Right ventricle myocardium superior (tissue), 1 donor: ENCODE measurements at places on chromosomes 6 and 20.

DNA sequence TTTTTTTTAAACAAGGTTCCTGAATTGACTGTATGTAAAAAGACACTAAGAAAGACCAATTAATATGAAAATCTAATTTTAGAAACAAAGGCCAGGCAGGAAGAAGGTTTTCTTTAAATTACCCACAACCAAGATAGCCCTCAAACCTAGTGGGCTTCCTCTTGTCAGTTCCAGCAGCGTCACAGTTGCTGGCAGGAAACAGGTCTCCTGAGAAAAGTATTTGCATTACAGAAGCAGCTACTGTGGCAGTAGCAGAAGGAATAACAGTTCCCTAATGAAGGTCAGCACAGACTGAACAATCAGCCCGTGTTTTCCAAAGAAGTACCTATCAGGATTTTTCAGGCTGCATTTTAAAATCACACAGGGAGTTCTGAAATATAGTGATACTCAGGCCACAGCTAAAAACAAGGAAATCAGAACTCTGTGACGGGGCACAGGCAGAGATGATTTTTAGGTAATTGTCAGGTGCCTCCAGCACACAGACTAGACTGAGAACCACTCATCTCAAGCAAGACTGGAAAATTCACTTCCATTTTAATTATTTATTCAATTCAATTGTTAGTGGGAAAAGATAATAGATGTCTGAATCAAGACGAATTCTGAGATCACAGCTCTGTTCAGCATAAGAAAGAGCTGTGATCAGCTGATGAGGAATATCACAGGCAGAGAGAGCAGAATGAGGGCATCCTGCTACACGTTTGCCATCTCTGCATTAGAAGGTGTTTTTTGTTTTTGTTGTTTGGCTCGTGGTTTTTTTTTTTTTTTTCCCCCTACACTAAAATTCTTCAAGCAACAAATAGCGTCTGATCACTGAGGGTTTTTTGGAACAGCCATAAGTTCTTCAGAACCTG is 230.5 kb upstream of the KHDRBS2 start:
- DNase-seq, result no peak

GRCh38 chr20:14434384-14435136 is 97.1 kb upstream of the FLRT3 start:
- DNase-seq, result no peak

GRCh38 chr20:51097351-51098120 is 74.6 kb upstream of the KCNG1 start:
- no peak for DNase-seq

DNA sequence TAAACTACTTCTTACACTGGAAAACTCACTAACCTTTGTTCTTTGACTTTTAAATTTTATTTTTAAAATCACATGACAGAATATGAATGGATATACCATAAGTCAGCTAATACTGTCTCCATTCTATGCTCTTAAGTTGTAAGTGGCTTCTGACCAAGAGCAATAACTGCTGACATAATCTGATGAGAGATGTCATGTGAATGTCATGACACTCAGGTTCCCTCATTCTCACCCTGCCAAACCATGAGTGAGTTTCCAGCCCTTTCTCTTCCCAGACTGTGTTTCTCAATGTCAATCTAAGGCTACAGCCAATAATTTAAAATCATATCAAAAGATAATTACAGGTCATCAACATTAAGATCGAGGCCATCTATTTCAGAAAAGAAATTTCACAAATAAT is 39.7 kb downstream of the KIF16B start:
- no peak for DNase-seq

GRCh38 chr6:133251688-133252087 is 10.5 kb downstream of the EYA4 start:
- no peak for DNase-seq
